ENCODE measurements at places on chromosomes 6 and 20.

DNA sequence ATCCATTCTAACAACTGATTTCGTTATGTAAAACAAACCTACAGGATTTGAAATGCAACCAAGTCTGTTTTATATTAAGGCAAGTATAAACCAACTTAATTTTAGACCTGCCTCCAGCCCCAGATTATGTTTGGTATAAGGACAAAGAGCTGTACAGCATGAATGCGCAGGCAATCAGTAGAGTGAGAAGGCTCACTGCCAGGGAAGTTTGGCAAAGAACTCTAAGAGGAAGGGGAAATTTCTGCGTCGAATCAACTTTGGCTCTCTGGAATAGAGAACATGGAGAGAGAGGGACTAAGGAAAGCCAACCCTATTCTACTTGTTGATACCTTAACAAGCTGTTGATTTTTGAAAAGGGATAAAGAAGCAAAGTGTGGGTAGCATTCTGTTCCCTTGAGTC lies 96.9 kb upstream of the FOXO3 start:
- no peak for DNase-seq

GRCh38 chr20:63318391-63319163 lies 25.6 kb downstream of the COL20A1 start:
- no peak for DNase-seq

DNA sequence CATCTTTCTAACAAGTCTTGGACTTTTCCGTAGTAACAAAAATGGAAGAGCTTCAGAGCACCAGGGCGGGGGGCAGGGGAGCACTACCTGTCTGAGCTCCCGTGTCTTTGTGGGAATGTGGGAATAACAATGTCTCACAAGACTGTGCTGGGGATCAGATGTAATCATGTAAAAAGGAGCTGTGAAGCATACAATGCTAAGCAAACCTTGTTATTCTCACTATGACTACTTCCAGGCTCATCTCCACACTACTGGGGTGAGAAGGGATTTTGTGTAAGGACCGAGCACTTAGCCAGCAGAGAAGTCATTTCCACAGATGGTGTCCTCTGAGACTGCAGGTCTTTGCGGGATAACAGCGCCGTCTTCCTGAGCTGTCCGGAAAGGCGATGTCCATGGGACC lies 27.1 kb downstream of the PRR18 start:
- no peak for DNase-seq

GRCh38 chr6:141598487-141598886 lies 534.2 kb upstream of the GJE1 start:
- DNase-seq = no peak

GRCh38 chr6:70474751-70475150 lies 61.4 kb downstream of the FAM135A start:
- DNase-seq = peak; percentile 64

GRCh38 chr6:158575550-158575949 lies 15.7 kb downstream of the TMEM181 start:
- no peak for DNase-seq

GRCh38 chr6:67047996-67048395 lies 1341.0 kb upstream of the EYS start:
- DNase-seq = no peak

DNA sequence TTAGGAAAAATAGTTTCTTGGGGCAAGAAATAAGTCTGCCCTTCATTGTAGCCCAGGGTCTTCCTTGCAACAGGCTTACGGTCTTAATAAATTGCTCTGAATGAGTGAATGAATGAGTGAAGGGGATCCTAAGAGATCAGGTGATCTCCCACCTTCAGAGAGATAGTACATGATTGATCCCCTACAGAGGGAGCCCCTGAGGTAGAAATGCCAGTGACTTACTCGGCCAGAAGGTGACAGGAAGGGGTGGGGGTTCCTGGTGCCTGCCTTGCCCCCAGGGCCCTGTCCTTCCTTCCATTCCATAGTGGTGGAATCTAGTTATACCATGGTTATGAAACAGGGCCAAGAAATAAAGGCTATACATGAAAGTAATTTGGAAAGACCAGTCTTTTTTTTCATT lies 215.3 kb upstream of the SSTR4 start:
- DNase-seq = no peak

- DNase-seq = no peak
These were observed 97.9 kb downstream of the SOD2 start for GRCh38 chr6:159595173-159595572.

GRCh38 chr20:3068986-3069900 lies 2.2 kb upstream of the OXT start:
- DNase-seq = no peak

- peak; percentile 85 for DNase-seq
These were observed 14.6 kb downstream of the CD40 start for GRCh38 chr20:46132705-46133120.

GRCh38 chr6:126633373-126633772 lies 293.5 kb downstream of the CENPW start:
- no peak for DNase-seq

- no peak for DNase-seq
These were observed 164.1 kb upstream of the KCNQ5 start for GRCh38 chr6:72457738-72458137.

- DNase-seq = no peak
These were observed 20.4 kb downstream of the TAF11 start for GRCh38 chr6:34867484-34867883.

DNA sequence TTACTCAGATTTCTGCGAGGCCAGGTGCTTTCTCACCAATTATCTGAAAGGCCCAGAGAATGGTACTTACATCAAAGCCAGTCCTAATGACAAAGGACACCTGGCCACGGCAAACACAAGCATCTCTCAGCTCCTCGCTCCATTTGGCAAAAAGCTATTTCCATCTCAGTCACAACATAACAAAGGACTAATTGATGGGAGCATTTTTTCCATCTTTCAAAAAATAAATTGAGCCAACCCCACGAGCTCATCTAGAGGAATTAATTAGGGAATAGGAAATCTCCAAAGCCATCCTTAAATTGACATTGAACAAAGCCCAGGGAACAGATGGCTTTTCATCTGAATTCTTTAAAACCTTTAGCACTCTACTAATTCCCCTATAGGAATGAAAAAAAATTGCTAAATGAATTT lies 236.7 kb downstream of the HAO1 start:
- no peak for DNase-seq

DNA sequence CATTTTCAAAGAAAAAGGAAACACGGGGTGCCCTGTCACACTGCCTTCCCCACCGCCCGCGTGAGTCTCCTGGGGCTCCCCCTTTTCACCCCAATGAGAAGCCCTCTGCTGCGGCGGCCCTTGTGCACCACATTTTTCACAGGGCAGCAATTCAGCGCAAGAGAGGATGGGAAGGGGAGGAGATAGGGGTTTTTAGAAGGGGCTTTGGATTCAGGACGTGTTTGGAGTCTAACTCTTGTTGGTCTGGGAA lies 726 bp upstream of the ARFGEF3 start:
- DNase-seq = no peak

- DNase-seq = no peak
These were observed 431.1 kb downstream of the NKAIN2 start for GRCh38 chr6:124234801-124235200.

- DNase-seq = no peak
These were observed 42.3 kb upstream of the PTPN1 start for GRCh38 chr20:50467718-50468356.

DNA sequence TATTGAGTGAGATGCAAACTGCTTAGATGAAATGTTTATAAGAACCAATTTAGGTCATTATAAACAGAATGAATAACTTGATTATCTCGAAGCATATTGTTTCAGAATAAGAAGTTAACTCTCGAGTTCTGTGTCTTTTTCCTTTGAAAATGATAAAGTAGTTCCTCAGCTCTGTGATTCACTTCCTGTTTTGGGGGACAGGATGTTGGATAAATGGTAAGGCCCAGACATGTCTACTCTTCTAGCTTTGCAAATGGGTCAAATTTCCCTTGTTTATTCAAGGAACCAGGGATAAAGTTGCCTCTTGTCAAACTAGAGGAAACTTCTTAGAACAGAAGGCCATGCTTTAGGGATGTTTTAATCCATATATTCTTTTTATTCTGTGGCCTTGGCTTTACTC lies 246.9 kb downstream of the SOX4 start:
- DNase-seq = no peak

DNA sequence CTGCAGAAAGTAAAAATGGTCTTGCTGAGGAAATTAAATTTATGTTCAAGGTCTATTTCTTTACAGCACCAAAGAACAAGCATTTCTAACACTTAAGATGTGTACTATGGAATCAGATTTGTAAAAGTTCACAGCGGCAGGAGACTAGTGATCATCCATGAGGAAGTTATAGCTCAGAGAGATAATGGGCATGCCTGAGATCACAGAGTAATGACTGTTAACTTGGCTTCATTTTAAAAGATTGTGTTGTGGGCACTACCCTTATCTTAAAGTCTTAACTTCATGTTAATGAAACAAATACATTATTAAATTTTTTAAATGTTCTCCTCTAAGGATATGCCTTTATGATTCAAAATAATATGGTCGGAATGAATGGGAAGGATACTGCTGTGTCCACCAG lies 168.6 kb downstream of the GMPR start:
- DNase-seq = no peak

- no peak for DNase-seq
These were observed 26.7 kb upstream of the PDE10A start for GRCh38 chr6:165689699-165690098.

GRCh38 chr20:62676976-62677375 lies 31.7 kb upstream of the NTSR1 start:
- no peak for DNase-seq

GRCh38 chr6:124002377-124003081 lies 198.9 kb downstream of the NKAIN2 start:
- DNase-seq = no peak

DNA sequence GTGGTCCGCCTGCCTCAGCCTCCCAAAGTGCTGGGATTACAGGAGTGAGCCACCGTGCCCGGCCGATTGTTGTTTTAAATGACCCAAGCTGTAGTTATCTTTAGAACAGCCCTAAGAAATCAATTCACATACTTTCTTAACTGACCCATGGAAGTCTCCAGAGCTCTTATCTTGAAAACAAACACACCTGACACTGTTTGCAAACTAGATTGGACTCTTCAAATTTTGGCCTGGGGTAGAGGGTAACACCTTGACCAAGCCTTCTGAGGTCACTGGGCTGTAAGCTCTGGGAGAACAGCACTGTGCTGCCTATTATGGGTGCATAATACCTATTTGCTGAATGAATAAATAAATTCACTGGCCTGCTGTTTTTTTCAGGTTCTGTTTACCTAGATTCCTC lies 190.6 kb downstream of the AIG1 start:
- no peak for DNase-seq

- no peak for DNase-seq
These were observed 247.9 kb downstream of the CDH4 start for GRCh38 chr20:61499859-61500554.

DNA sequence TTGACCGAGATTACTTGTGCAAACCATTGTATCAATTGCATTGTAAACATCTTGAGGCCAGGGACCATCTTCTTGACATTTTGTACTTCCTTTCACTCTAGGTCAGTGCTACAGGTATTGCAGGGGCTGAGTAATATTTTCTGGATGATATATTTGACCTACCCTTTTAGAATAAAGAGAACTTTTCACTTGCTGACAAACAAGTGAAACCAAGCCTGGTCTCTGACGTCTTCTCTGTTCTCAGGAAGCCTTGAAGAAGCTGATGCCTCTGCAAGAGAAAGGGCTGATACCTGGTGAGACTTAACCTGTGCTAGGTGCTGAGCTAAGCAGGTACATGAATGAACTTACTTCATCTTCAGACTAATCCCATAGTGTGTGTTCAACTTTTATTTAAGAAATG lies 60.5 kb upstream of the GGTLC1 start:
- no peak for DNase-seq

DNA sequence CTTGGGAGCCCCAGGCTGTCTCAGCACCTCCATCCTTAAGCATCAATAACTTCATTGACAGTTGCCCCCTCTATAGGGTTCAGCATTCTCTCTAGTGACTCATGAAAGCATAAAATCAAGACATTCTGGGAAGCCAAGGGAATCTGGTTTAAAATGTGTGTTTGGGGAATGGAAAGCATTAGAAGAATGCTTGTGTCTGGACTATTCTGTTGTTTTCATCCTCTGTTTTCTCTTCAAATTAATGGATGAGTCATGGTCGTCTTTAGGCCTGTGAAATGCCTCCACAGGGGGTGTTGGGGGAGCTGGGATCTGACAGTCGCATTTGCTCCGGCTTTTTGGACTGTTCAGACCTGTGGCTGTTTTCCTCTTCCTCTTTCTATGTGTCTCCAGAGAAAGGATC lies 279.7 kb downstream of the CDC5L start:
- peak; percentile 51 for DNase-seq

GRCh38 chr20:38172408-38172807 lies 7.3 kb upstream of the TGM2 start:
- DNase-seq = no peak

DNA sequence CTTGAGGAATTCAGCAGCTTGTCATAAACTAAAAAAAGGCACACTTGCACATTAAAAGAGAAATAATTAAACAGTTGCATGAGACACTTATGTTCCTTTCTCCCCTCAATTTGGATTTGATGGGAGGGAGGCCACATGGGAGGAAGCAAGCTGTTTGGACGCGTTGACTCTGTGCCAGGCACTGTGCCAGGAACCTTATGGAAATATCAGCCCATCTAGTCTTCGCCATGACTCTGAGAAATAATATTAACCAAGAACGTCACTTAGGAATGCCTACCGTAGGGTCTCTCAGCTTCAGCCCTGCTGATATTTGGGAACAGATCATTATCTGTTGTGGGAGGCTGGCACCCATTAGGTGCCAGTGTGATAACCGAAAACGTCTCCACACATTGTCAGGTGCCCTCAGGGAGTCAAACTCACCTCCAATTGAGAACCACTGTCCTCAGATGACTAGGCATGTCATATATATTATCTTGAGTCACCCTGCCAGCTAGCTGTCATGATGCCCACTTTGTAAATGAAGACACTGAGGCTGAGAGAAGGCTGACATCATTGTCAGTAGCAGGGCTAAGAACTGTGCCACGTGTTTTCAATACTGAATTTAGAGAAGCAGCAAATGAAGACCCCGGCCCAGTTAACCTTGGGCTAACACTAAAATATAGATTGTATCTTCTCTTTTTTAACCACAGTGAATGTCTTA lies 36.1 kb downstream of the EYA2 start:
- no peak for DNase-seq

GRCh38 chr6:47752801-47753200 lies 29.0 kb upstream of the OPN5 start:
- no peak for DNase-seq
